GM06990 (cell line): ENCODE measurements at places on chromosomes 2 and 18.
A peak's percentile ranks its signal among the peaks of the same experiment; 100 is the strongest.

- no peak for DNase-seq
Observed at GRCh38 chr2:145160855-145161254, 640.9 kb upstream of the ZEB2 start.

- peak; percentile 24 for DNase-seq
Observed at GRCh38 chr2:227534714-227535113, 62.8 kb downstream of the AGFG1 start.

DNA sequence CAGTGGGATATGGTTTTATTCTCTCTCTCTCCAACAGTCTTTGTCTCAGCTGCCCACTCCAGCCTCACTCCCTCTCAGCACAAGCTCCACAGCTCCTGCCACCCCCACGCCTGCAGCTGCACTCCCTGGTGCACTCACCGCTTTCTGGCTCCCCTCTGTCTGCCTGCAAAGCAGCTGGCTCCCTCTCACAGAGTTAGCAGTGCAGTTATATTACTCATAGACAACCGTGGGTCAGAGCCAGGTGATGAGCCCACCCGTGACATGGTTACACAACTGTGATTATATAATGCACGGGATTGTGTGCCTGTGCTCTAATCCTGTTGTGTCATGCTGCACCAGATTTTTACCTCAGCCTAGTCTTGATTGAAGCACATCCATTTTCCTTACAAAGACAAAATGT, 276.9 kb upstream of the CHAC2 start:
- DNase-seq: no peak

DNA sequence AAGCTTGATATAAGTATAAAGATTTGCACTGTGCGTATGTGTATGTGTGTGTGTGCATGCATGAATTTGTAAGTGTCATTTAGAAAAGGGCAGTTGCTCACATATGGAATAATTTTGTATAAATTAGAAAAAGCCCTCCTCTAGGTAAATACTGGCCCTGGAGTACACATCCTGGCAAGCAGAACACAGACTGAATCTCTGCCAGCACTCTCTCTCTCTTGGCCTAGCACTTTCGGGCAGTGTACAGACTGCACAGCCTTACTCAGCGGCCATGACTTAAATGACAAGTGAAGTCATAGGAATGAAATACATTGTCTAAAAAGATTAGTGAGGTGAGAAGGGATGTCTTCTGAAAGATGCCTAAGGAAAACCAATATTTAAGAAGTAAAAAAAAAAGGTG, 214.1 kb downstream of the RDH14 start:
- DNase-seq: no peak

DNA sequence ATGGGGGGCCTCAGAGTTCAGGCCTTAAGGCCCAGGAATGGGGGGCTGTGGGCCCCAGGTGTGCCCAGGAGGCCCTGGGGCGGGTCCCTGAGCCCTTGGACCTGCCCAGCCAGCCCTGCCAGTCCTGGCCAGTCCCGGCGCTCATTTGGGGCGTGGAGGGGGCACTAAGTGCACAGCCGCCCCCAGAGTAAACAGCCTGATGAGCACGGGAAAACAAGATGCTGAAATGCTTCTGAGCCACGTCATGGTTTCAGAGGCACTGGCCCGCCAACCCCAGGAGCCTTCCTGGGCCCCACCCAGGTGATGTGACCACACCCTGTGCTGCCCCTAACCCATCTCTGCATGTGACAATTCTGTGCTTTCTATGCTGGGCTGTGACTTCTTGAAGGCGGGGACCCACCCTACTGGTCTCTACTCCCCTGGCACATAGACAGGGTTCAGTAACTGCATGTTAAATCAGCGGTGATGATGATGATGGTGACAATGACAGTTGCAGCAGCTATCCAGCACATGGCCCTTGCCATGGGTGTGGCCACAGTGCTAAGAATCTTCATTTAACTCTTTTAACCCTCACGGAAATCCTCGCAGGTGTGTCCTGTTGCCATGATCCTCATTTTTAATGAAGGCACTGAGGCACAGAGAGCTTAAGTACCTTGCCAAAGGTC, 28.1 kb upstream of the ASPRV1 start:
- DNase-seq: no peak

DNA sequence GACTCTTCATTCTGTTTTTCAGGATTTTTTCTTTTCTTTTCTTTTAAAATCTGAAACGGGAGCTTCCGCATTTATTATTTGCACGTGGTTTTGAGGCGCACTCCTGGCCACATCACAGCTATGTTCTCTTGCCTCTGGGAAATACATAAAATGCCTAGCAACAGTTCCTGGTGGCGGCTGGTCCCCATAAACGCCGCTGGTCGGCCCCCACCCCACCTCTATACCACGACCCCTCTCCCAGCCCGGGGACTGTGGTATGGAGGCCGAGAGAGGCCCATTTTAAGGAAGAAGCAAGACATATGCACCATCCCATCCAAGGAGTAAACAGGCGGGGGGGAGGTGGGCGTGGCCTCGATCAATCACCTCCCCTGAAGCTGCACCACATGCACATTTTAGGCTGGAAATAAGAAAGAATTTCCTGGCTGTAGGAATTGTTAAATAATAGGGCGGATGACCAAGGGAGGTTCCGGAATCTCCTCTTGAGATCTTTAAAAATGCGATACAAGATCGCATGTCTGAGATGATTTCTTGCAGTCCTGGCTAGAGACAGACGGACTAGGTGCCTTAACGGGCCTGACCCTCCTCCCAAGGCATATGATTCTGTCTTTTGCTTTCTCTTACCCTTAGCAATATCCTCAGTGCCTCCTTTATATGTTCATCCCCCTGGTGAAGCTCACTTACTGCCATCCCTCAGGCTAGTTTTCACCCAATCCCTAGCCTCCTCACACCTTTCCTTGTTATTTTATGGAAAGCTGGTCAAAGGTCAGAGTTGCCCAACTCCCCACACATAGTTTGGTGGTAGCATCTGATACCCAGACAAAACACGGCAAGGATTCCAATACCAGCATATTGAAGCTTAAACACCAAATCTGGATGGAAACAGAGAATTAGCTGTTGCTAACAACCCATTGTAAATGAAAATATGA, 82.4 kb downstream of the BCL2 start:
- no peak for DNase-seq

- DNase-seq: no peak
Observed at GRCh38 chr2:187529977-187530721, 24.1 kb downstream of the TFPI start.

GRCh38 chr18:42024131-42024530, 69.1 kb downstream of the PIK3C3 start:
- peak; percentile 14 for DNase-seq

DNA sequence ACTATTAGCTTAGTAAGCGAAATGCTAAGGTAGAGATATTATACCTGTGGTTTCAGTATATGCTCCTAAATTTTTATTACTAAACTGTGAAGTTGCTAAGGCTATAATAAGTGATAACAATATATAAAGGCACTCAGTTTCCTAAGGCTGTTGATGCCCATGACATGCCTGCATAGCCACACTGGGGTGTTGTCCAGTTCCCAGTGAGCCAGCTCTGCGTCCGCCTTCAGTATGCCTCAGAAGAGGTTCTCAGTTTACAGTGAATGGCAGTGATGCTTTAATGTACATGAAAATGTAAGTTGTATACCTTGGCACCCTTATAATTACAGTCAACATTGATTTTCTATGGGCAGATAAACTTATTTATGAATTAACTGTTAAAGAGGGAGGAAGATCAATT, 7.2 kb downstream of the FHOD3 start:
- DNase-seq: no peak

DNA sequence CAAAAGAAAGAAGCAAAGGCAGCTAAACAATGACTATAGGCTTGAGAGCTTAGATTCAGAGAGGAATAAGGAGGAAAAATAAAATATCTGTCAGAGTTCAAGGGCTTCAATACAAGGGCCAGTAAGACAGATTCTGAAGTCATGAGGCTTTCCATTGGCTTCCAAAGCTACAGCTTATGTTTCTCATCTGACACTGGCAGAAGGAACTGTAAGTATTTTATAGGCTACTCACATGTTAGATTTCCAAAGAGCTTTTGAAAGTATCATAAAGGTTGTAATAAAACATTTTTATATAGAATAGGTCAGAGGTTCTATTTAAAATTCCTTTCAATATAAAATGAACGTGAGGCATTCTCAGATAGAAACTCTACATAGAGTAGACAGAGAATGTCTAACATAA, 746.6 kb upstream of the NXPH2 start:
- no peak for DNase-seq

GRCh38 chr2:222364285-222364895, 60.0 kb upstream of the SGPP2 start:
- DNase-seq: no peak

GRCh38 chr18:48186861-48187260, 222.3 kb downstream of the ZBTB7C start:
- no peak for DNase-seq

- peak; percentile 34 for DNase-seq
Observed at GRCh38 chr2:47334356-47335136, 68.4 kb upstream of the MSH2 start.

- no peak for DNase-seq
Observed at GRCh38 chr2:8416849-8417832, 264.7 kb upstream of the ID2 start.

GRCh38 chr2:187586011-187586641, 31.9 kb upstream of the TFPI start:
- no peak for DNase-seq

DNA sequence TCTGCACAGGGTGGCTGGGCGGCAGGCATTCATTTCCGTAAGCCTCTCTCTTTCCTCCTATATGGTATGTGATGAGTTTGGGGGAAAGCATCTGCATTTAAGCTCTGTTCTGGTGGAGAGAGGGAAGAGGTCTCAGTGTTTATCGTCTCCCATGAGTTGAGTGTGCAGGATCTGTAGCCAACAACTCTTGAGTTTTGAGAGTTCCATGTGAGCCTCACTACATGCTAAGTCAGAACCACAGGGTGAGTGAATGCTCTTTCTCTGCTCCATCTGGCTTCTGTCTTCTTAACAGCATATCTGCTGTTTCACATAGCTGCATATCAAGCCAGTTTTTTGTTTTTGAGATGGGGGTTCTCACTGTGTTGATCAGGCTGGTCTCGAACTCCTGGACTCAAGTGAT, 22.7 kb downstream of the RAB31 start:
- no peak for DNase-seq

GRCh38 chr18:30248056-30248455, 794.5 kb downstream of the DSC3 start:
- DNase-seq: no peak

DNA sequence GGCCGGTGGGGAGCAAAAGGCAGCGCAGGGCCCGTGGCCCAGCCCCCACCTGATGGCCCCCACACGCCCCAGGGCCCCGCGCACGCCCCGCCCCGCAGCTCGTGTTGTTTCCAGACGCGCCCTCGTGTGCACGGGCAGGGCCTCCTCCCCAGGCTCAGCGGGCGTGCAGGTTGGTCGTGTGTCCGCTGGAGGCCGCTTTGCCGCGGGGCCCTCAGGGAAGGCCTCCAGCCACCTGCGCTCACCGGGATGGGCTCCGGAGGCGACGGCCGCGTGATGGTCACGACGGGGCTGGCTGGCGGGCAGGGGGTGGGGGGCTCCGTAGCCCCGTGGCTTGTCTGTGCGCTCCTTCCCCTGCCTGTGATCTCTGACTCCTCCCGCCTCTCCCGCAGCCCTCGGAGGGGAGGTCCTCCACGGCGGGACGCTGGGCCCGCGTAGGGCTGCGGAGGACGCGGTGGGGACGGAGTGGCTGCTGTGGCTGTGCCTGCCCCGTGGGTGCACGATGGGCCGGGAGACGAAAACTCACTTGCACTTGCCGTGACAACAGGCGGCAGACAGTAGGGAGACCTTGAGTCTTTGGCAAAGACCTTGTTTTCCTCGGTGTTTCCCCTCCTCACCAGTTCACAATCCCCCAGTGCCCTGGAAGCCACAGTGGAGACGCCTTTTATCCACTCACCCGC, 67.1 kb downstream of the RTP5 start:
- no peak for DNase-seq
